ENCODE measurements at places on chromosomes 6 and 20. TPM values are rescaled to one million over a fixed set of nuclear protein-coding genes. Genes with fewer than 3 reads are reported as not detected.

C20orf202 gene
- total RNA-seq: 0.52 TPM

SNX9 gene
- total RNA-seq: 19.3 TPM

HLA-A gene
- 113 TPM for total RNA-seq

SAMD3 gene
- 8.9 TPM for total RNA-seq

SOX18 gene
- 3.7 TPM for total RNA-seq

PTPRT gene
- total RNA-seq: 1.0 TPM

TSPO2 gene
- 1.0 TPM for total RNA-seq

CNBD2 gene
- total RNA-seq: 5.2 TPM

PAQR8 gene
- 6.3 TPM for total RNA-seq

CHMP4B gene
- 24.0 TPM for total RNA-seq

CTCFL gene
- total RNA-seq: not detected

ECT2L gene
- under 0.01 TPM for total RNA-seq

TMEM244 gene
- not detected for total RNA-seq

ZDHHC14 gene
- 6.8 TPM for total RNA-seq

INSM1 gene
- not detected for total RNA-seq

TAP1 gene
- 14.1 TPM for total RNA-seq

TMC2 gene
- total RNA-seq: not detected

TXLNB gene
- 60.0 TPM for total RNA-seq

POU5F1 gene
- total RNA-seq: not detected

All from skeletal muscle tissue (tissue), 5 donors.